IPS DF 6.9 (cell line): ENCODE measurements at places on chromosomes 4 and X.

- DNase-seq: no peak
- H3K36me3 ChIP-seq: no peaks in the 10 kb centered on the region
- H3K27ac ChIP-seq: no peak overlapping the region
- H3K27me3 ChIP-seq: no peaks in the 10 kb centered on the region
Observed at GRCh38 chr4:146975527-146975926, 29.9 kb upstream of the TTC29 start.

DNA sequence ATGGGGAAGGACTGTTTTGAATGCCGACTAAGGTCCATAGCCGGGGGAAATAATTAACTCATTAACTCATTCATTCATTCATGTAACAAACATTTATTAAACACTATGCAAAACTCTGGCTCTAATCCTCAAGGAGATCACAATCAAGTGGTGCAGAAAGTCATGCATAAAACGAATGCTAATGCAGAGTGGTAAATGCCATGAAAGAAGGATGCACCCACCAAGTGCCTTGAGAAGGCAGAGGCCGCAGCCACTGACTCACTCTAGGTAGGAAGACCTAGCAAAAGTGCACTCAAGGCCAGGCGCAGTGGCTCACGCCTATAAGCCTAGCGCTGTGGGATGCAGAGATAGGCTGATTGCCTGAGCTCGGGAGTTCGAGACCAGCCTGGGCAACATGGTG lies 22.9 kb downstream of the SLITRK2 start:
- no peaks in the 10 kb centered on the region for H3K36me3 ChIP-seq
- H3K27ac ChIP-seq: no peak overlapping the region
- DNase-seq: no peak
- H3K27me3 ChIP-seq: no peaks in the 10 kb centered on the region
- no peak overlapping the region for H3K4me3 ChIP-seq
- H3K4me1 ChIP-seq: no peaks in the 10 kb centered on the region

DNA sequence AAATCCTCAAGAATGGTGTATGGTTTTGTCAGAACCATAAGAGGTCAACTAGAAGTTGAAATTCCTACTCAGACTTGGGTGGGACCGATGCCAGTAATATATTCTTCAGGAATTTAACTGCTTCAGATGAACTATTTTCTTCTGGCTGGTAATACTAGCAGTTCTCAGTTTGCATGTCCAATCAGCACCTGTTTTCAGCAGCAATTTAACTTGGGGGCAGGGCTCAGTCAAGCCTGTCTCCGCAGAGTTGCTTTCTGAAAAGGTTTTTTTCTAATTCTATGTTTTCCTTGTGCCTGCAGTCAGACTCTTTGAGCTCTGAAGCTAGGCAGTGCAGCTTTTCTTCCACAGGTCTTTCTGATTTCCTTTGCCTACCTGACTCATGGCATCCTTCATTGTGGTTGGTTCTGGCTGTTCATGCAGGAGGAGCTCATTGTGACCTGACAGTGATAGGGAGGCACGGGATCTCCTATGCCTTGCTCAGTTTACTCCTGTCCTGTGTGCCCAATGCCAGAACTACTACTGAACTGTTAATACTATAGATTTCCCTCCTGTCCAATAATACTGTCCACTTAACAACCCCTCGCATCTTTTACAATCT lies 17.3 kb upstream of the FMR1 start:
- H3K27me3 ChIP-seq: no peaks in the 10 kb centered on the region
- H3K4me3 ChIP-seq: no peak overlapping the region
- no peak for DNase-seq

DNA sequence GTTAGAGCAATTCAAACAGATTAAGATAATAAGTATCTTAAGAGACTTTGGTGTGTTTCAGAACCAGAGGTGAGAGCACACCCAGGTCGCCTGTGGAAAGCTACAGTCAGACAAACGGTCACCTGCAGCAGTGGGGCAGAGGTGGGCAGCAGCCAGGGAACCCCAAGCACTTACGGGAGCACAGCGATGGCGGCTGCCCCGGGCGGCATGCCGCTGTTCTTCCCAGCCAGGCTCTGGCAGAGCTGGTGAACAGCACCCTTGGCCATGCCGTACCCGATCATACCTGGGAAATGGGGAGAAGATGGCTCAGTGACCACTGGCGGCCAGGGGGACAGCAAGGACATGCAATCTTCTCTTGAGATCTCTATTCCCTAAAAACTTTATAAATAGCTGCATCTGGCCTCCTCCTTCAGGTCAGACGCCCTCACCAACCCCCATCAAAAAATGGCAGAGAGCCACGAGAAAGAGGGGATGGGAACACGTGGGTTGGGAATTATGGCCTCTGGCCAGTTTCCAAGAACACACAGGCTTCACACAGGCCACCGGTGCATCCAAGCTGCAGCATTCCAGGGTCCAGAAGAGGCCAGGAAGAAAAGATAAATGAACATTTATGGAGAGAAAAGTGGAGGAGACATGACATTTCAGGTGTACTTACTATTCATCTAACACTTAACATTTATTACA lies 19.7 kb downstream of the QDPR start:
- peaks cover 8% of the 10 kb centered on the region; the same call in 1 of the 2 replicates for H3K36me3 ChIP-seq
- H3K27me3 ChIP-seq: no peaks in the 10 kb centered on the region
- H3K4me1 ChIP-seq: no peaks in the 10 kb centered on the region

DNA sequence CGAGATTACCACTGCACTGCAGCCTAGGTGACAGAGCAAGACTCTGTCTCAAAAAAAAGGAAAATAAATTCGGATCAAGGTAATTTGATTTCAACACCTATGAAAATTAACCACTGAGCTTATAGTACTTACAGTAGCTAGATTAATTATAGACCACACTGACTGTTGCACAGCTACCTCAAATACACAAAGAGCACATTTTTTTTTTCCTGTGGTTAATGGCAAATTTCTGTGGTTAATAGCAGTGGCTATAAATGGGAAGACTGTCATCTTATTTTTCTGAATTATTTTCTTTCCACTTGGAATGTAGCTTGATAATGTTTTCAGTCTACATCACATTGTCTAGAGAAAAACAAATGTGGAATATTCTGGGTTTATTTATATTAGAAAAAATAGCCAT lies 1661.6 kb upstream of the PCDH7 start:
- H3K4me3 ChIP-seq: no peak overlapping the region
- no peaks in the 10 kb centered on the region for H3K4me1 ChIP-seq
- no peaks in the 10 kb centered on the region for H3K36me3 ChIP-seq
- no peak for DNase-seq
- no peak overlapping the region for H3K27ac ChIP-seq

DNA sequence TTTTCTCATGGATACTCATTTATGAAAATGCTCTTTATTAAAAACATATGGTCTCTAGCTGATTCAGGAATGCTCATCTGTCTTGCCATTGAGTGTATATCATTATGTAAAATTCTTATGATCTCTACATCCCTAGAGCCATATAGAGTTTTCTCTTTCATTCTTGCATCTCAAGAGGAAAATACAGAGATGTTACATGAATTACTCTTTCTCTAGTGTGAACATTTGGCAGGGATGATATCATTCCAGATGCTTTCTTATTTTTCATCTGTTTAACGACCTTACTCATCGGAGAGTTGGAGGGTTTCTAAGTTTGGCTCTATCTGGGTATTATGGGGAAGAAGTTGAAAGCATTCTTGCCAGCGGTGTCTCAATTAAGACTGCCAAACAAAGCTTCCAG lies 202.9 kb upstream of the SLC7A11 start:
- no peak overlapping the region for H3K27ac ChIP-seq
- H3K36me3 ChIP-seq: no peaks in the 10 kb centered on the region
- H3K4me1 ChIP-seq: no peaks in the 10 kb centered on the region
- no peak for DNase-seq
- H3K4me3 ChIP-seq: no peak overlapping the region
- no peaks in the 10 kb centered on the region for H3K27me3 ChIP-seq

DNA sequence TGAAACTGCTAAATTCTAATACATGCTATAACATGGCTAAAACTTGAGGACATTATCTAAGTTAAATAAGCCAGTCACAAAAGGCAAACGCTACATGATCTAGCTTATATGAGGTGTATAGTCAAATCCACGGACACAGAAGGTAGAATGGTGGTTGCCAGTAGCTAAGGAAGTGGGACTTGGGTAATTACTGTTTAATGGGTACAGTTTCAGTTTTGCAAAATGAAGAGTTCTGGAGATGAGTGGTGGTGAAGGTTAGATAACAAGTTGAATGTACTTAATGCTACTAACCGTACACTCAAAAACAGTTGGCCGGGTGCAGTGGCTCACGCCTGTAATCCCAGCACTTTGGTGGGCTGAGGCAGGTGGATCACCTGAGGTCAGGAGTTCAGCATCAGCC lies 644.5 kb upstream of the DIPK2B start:
- H3K27me3 ChIP-seq: no peaks in the 10 kb centered on the region
- no peak overlapping the region for H3K27ac ChIP-seq
- DNase-seq: no peak
- H3K36me3 ChIP-seq: peaks cover 16% of the 10 kb centered on the region; the same call in 1 of the 2 replicates
- no peaks in the 10 kb centered on the region for H3K4me1 ChIP-seq

DNA sequence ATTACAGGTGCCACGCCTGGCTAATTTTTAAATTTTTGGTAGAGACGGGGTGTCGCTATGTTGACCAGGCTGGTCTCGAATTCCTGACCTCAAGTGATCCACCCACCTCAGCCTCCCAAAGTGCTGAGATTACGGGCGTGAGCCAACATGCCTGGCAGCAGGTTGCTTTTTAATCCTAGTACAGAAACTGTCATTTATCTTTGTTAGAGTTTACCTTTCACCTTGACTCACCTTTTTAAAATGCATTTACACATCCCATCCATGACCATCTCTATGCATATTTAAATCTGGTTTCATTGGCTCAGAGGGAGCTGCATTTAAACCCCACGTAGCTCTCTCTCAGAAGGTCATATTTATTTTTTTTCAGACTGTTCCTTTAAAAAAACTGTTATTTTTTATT lies 31.9 kb downstream of the SLC16A2 start:
- no peak for DNase-seq
- no peaks in the 10 kb centered on the region for H3K27me3 ChIP-seq
- H3K27ac ChIP-seq: no peak overlapping the region
- H3K36me3 ChIP-seq: no peaks in the 10 kb centered on the region
- no peak overlapping the region for H3K4me3 ChIP-seq
